ENCODE measurements at places on chromosomes 2 and 18.

DNA sequence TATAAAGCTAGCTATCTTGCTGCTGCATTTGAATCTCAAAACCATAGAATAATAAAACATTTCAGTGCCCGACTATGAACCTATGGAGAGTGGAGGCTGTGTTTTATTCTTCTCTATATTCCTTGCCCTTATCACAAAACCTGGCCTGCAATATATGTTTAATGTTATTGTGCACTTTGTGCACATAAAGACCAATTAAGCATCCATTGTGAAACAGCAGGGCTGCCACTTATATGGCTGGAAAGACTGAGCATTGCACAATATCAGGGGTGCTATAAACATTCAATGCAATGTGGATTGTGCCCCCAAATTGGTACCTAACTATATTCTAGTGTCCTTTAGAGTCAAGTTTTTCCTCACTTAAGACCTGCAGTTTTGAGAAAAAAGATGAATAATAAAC is 83.2 kb downstream of the RDH14 start:
- DNase-seq: no peak

GRCh38 chr18:59063300-59063906 is 76.3 kb upstream of the SEC11C start:
- DNase-seq: no peak

DNA sequence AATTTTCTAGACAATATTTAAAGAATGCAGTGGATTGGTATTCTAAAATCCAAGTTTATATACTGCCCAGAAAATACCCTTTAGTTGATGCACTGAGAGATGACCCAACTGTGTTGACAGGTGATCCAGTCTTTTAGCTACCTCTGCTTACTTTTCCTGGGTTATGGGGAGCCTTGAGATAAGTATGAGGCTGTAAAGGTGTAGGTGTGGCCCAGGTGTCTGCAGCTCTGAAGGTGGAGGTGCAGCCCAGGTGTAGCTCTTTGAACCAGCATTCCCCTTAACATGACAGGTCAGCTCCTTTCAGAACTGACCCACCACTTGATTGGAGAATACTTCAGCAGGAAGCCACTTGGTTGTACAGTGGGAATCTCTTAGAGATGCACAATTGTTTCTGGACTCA is 62.3 kb upstream of the ACSL3 start:
- DNase-seq: no peak

GRCh38 chr2:40062381-40062780 is 283.3 kb upstream of the THUMPD2 start:
- DNase-seq: no peak

GRCh38 chr2:36869606-36870005 is 96.7 kb downstream of the STRN start:
- DNase-seq: no peak

- no peak for DNase-seq
Measured at GRCh38 chr18:61742565-61743429, 150.0 kb downstream of the RNF152 start.

Measured in stimulated activated CD8-positive, alpha-beta memory T cell treated with anti-CD3 and anti-CD28 coated beads, Interleukin-12 subunit alpha, Interleukin-12 subunit beta, amount 100 ng/mL, for 1 hour (primary cell).